Cortex of kidney (tissue), 1 donor: ENCODE measurements at places on chromosomes 2 and 18.

DNA sequence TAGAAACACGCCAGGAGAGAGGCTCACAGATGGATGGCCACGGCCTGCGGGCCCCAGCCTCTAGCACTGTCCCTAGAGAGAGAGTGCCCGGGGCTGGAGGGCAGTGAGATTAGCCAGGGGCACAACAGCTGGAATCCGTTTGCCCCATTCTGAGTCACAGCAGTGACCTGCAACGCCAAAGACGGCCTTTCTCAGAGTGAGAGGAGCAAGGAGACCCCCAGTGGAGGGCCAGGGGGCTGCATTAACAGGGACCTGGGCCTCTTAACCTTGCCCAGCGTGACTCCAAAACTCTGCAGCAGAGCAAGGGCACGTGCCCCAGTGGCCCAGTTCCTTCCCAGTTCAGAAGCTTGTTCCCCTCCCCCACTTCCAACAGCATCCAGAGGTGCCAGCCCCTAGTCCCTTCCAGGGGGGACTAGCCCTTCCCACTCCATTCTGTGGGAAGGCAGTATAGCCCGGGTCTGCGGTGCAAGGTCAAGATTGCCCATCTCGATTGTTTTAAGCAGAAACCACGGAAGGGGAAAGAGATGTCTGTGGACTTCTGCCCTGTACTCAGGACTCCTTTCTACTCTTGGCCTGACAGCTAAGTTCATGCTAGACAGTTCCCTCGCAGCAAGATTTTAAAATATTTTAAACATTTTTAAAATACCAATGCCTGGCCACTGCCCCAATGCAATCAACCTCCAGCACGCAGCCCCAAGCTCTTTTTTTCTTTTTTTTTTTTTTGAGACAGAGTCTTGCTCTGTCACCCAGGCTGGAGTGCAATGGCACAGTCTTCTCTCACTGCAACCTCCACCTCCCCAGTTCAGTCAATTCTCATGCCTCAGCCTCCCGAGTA is 50.9 kb upstream of the BIN1 start:
- no peak for DNase-seq

DNA sequence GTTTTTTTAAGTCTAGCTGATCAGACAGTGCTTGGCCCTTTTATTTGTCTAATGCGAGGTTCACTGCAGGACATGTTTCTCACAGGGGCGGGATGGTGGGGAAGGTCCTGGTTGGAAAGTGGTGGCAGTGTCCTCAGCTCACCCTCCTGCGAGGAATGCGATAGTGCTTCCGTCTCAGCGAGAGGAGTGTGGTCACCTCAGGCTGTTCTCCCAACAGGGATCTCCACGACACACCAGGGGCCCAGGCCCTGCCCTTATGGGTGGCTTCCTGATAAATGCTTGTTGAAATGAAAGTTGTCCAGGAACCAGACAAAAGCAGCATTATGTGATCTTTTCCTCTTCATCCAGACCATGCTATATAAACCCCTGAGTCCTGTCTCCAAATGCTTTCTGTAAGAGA is 70.1 kb downstream of the BOLA3 start:
- no peak for DNase-seq

- no peak for DNase-seq
Measured at GRCh38 chr2:230170532-230170931, 49.3 kb downstream of the SP110 start.

- DNase-seq, result no peak
Measured at GRCh38 chr2:237863102-237863511, 3.7 kb downstream of the RAMP1 start.

DNA sequence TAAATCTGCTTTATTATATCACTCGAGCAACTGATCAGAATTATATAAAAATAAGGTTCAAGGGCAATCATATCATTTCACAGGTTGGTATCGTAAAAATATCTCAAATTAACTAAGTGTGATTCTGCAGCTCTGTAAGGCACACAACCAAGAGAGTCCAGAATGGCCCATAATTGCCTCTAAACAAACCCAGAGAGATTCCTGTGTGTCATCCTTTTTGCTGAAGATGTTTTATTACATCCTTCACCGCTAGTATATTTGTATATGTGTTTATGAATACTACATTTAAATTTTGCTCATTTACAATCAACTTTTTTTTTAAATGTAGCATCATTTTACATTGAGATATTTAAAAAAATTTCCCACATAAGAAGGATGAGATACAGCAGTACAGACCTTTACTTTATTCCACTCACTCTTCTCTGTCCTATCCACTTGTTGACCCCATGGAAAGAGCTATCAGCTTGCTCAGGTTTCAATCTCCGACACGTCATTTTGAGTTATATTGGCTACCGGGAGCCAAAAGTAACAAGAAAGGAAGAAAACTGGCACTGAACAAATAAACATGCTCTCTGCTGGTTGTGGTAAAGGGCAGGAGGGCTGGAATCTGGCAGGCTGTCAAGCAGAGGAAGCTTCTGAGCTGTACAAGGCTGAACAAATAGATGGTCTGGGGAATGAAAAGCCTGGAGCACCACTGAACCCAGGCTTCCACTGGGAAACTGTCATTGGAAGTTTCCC is 23.1 kb downstream of the PLA2R1 start:
- no peak for DNase-seq

GRCh38 chr2:24929230-24929629 is 9.2 kb upstream of the ADCY3 start:
- DNase-seq, result no peak

GRCh38 chr2:38584881-38585280 is 17.8 kb downstream of the HNRNPLL start:
- DNase-seq, result no peak

GRCh38 chr2:195651046-195651445 is 6.0 kb upstream of the SLC39A10 start:
- DNase-seq, result no peak

- no peak for DNase-seq
Measured at GRCh38 chr2:224927646-224928173, 114.6 kb downstream of the DOCK10 start.

- DNase-seq, result no peak
Measured at GRCh38 chr2:60505240-60505879, 48.1 kb downstream of the BCL11A start.

DNA sequence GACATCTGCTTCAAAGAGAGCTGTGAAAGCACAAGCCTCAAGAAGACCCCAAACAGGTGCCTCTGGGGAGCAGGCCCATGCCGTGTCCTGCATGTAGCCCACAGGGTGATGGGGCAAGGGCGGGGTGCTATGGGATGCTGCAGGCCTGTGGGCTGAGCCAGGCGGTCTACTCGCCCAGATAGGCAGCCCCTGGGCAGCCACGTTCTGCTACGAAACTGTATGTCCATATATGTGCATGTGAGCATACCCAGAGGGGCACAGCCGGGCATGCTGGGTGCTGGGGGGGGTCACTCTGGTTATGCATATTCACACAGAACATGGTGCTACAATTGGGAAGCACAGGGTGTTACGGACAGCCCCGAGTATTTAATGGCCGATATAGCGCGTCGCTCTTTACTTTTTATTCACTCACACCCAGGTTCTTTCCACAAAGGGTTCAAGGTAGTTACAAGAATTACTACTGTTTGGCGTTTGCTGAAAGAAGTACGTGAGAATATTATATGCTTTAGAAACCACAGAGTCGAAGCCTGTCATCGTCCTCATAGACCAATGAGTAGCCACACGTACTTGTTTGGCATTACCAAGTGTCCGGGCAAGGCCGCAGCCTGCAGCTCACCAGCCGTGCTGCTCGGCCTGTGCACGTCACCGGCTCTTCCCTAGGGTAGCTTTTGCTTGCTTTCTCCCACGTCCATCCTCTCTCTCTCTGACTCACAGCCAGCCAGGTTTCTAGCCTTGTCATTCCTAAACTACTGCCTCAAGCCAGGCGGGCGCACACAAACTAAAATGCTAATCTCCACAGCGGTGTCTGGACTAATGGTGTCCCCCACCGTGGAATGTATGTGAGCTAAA is 14.4 kb downstream of the MTERF4 start:
- no peak for DNase-seq

DNA sequence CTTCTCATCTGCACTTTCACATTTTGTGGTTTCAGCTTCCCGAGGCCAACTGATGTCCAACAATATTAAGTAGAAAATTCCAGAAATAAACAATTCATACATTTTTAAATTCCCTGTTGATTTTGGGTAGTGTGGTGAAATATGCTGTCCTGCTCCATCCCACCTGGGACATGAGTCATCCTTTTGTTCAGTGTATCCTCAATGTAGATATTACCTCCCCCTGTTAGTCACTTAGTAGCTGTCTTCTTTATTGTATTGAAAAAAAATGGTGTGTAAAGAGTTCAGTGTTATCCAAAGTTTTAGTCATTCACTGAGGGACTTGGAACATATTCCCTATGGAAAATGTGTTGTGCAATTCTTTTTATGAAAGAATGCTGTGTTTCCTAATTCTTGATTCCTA is 348.1 kb downstream of the SOCS6 start:
- DNase-seq, result no peak

DNA sequence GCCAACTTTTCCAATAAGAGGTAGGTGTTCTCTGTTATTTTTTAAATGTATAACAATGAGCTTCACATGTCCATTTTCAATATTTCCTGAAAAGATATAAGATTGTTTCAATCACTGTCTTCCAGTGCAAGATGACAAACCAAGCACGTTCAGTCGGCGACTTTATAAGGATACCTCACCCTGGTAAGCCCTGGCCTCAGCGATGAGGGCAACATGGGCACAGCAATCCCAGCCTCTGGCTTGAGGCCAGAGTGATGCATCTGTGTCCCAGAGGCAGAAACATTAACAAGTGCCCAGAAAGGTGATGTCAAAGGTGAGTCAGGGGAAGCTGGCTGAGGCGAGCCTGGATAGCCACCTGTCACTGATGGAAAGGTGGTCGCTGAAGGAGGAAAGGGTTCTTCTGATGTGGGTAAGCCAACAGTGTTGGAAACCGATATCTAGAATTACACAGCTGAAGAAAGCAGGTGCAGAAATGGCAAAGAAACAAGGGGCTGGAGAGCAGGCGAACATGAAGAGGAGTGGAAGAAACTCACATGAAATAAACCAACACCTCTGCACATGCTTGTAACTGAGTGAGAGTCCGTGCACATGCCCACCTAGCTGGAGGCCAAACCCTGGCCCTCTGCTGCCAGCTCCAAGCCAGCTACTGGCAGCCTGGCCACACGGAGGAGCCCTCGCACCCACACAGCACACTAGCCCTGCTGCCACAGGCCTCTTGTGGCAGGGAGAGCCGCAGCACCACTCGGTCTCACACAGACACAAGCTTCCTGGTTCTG is 65.5 kb downstream of the FBXO15 start:
- no peak for DNase-seq

DNA sequence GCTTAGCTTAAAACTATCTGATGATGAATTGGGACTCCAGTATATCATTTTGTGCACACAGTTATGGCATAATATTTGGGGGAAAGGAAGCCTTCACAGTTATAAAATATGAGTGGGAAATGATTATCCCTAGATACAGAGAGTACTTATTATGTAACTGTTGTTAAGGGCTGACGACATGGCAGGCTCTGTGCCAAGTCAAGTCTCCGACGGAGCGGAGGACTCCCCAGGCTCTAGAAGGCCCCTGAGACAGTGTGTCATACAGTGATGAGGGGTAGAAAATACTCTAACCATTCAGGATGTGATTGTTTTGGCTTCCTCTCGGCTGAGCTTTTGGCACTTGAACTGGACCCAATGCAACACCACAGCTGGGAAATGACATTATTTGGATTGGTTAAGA is 211.8 kb downstream of the SLC8A1 start:
- DNase-seq, result no peak

- no peak for DNase-seq
Measured at GRCh38 chr2:55805686-55806085, 112.0 kb upstream of the PNPT1 start.

- DNase-seq, result no peak
Measured at GRCh38 chr2:41521211-41521610, 526.6 kb upstream of the PKDCC start.

DNA sequence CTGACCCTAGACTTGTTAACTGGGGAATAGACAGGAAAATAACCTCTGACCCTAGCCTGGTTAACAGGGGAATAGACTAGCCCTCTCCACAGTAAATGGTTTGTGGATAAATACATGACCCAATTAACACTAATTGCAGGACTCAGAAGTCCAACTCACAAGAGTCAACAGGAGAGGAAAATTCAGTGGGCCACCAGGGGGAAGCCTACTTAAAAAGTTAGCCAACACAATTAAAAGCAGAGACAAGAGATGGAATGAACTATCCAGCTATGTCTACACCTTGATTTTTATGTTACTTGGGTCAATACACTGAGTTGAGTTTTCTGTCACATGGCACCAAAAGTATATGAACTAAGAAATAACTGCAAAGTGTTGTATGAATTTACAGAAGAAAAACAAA is 158.8 kb upstream of the SLC39A10 start:
- DNase-seq, result no peak

- DNase-seq, result no peak
Measured at GRCh38 chr18:21575656-21576055, 24.8 kb downstream of the ESCO1 start.

- no peak for DNase-seq
Measured at GRCh38 chr2:25539136-25539535, 134.2 kb downstream of the DTNB start.

DNA sequence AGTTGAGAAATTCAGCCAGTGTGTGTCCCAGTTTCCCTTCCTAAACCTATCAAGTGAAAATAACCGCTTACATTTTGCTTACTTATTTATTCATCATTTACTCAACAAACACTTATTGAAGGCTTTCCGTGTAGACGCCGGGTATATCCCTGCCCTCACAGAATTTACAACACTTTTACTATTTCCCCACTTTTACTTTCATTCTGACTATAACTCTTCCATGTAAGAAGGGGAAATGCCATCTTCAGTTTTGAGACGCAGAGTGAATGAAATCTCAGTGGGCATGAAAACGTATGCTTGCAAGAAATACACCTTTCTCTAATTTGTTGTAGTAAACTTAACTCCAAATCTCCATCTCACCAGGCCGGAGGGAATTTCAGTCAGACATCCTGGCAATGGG is 251.0 kb upstream of the CHAC2 start:
- no peak for DNase-seq

DNA sequence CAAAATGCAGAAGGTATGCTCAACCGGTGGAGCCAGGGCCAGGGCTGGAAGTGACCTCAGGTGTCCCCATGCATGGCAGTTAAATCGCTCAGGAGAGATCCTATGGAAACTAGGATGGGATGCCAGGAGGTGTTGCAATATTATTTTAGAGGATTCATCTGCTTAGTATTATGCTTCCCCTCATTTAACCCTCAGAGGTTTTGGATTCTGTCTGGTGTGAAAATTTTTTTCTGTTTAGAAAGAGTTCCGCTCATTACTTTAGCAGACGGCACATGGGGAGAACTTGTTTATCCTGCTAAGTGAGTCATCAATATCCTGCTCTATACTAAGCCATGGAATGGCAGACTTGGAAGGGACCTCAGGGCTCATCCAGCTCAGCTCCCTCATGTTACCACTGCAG is 42.5 kb downstream of the TRIB2 start:
- no peak for DNase-seq

DNA sequence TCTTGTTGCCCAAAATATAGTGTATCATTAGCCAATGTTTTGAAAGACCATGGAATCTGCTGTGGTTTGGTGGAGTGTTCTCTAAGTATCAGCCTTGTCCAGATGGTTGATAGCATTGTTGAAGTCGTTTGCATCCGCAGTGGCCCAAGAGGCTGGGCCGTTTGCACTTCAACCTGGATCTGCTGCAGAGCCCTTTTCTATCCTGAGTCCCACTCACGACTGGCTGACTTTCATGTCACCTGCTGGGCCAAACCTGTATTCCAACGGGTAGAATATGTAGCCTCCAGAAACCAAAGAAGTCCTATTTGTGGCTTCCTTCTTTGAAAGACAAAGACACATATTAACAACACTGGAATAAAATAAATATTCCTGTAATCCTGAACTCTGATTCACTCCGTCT is 1154.1 kb downstream of the RPIA start:
- no peak for DNase-seq

GRCh38 chr2:54207666-54208195 is 48.3 kb downstream of the TSPYL6 start:
- no peak for DNase-seq
